ENCODE measurements at places on chromosomes 6 and 20.
A peak's percentile ranks its signal among the peaks of the same experiment; 100 is the strongest.

- no peak for DNase-seq
Measured at GRCh38 chr6:42095094-42095493, 44.8 kb downstream of the TAF8 start.

GRCh38 chr6:63888416-63888815 lies 252.8 kb downstream of the PHF3 start:
- no peak for DNase-seq

DNA sequence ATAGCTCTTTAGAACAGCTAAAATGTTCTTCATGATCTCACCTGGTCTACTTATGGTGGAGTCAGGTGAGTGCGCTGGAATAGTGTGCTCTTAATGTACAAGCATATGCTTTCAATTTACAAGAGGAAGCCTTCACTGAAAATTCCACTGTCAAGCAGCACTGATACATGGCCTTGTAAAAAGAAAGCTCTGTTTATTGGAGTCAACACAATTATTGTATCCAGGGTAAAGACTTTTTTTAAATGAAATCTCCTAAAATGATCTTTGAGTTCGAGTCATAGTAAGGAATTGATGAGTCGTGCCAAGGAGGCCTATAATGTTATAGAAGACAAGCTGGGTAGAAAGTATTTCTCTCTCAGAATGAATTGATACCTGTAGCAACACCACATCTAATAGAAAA lies 41.6 kb upstream of the CARMIL1 start:
- no peak for DNase-seq

DNA sequence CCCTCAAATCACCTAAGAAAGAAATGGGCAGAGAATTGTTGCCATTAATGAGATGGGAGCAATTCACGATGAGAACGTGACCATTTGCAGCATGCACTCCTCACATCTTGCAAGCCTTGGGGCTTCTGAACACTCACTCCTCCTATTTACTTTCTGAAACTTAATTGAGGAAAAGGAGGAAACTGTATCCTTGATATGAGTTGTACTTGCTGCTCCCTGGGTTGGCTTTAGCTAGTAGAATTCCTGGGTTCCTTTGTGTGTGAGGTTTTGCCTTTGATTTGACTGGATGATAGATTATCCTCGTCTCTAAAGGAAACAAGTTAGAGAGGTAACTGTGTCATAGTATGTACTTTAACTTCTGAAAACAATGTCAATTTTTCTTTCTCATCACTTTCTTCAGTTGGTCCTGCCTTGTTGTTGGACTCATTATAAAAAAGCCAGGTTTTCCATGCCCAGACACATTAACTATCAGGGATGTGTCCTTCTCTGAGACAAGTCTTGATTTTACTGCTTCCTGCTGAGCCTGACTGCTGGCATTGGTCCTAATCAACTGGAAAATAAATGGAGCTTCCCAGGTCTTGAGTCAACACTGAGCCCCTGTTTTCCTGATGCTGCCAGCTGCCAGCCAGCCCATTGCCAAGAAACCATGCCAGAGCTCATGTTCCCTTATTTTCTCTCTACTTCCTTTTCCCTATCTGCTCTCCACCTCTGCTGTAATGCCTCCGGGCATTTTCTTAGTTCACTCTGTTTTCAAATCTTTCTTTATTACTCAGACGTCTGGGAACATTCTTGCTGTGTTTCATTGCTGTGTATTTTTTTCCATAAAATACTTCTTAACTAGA lies 6.0 kb upstream of the MRAP2 start:
- peak; percentile 95 for DNase-seq

GRCh38 chr20:51121901-51122412 lies 99.0 kb upstream of the KCNG1 start:
- no peak for DNase-seq

GRCh38 chr6:147738099-147738498 lies 229.6 kb downstream of the SAMD5 start:
- no peak for DNase-seq

GRCh38 chr6:169427856-169428255 lies 174.2 kb upstream of the THBS2 start:
- no peak for DNase-seq

DNA sequence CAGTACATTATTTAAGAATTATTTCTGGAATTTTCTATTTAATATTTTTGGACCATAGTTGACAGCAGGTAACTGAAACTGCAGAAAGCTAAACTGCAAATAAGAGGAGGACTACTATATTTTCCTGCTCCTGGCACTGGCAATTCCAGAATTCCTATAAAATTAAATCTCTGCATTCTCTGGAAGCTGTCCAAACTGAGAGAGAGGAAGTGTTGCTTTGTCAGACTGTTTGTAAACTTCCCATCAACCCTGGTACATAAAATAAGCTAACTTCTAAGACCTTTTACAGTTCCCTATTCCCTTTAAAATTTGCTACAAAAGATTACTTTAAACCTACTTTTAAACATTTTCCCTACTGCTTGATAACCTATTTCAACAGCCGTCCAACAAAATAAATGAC lies 196.1 kb upstream of the RUNX2 start:
- DNase-seq, result no peak

- no peak for DNase-seq
Measured at GRCh38 chr20:58645412-58645968, 5.6 kb upstream of the STX16 start.

GRCh38 chr6:6235786-6236185 lies 84.7 kb downstream of the F13A1 start:
- no peak for DNase-seq

DNA sequence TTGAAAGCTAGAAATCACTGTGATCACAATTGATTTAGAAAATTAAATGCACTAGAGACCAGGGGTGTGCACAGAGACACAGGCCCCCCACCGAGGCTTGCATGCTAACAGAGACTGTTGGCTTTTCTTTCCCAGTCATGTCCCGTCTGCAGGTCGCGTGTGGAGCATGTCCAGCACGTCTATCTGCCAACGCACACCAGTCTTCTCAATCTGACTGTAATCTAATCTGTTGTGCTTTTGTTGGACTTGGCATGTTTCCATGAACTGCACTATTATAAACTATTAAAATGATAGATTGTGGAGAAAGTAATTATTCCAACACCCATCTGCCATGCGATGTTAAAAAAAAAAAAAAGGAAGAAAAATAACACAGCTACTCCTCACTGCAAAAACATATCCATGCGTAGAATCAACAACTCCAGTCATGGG lies 17.7 kb downstream of the MYLIP start:
- DNase-seq, result peak; percentile 93

DNA sequence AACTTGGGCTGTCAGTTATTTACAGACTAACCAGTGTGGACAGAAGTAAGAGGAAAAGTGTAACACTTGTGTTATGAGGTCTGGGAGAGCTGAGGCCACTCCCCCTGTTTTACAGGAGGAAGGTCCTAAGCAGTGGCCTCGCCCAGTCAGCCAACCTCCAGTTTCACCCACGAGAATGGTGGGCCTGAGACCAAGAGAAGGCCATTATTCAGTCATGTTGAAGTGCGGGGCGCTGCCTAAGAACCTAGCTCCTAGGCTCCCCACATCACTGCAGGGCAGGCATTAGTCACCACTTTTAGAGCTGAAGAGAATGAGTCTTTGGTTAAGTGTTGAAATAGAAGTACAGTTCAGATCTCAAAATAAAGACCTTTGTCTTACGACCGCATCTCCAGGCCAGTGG lies 27.9 kb downstream of the CDYL start:
- DNase-seq, result no peak

GRCh38 chr6:105769987-105770386 lies 316.1 kb upstream of the PRDM1 start:
- DNase-seq, result no peak

DNA sequence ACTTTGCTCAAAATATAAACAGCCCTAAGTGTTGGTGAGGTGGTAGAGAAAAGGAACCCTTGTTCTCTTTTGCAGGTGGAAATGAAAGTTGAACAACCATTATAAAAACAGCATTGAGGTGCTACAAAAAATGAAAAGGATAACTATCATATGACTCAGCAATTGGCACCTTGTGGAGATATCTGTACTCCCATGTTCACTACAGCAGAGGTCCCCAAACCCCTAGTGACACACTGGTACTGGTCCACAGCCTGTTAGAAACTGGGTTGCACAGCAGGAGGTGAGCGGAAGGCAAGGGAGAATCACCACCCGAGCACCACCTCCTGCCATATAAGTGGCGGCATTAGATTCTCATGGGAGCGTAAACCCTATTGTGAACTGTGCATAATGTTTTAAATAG lies 267.4 kb upstream of the THEMIS start:
- DNase-seq, result no peak

DNA sequence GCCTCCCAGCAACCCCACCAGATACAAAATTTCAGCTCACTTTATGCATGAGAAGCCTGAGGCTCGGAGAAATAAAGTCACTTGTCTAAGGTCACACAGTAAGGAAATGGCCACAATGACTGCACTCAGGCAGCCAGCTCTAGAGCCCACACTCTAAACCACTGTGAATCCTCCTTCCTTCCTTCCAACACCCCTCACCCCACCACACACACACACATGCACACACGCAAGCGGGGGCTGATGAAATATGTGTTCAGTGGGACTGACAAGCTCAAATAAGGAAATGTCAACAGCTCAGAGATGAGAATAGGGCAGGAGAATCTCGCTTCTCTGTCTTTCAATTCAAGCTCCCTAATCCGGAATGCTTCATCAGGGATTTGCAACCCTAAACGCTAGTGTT lies 6.0 kb upstream of the BPIFA1 start:
- no peak for DNase-seq

GRCh38 chr6:116314218-116314617 lies 34.5 kb upstream of the TSPYL1 start:
- DNase-seq, result no peak

DNA sequence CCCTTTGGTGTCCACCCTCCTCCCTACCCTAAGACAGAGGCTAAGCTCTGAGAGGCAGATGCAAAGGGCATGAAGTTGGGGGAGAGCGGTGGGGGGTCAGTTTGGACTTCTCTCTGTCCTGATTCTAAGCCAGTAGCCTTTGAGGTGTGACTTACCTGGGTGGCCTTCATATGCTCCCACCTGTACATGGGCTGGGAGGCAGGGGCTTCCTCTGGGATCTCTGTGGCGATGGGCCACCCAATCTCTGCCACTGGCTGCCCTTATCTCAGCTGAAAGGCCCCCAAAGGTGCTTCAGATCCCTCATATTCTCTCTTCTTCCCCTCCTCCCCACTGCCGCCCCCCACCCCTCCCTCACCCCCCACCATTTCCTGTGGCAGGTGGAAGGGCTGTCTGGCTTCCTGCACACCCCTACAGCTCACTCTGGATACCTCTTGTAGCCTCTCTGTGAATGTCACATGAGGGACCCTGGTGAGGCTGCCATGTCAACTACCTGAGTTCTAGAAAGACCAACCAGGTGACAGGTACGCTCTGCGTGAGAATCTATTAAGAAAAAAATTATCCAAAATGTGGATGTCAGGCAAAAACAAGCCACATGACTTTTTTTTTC lies 34.0 kb downstream of the PNLDC1 start:
- DNase-seq, result no peak

DNA sequence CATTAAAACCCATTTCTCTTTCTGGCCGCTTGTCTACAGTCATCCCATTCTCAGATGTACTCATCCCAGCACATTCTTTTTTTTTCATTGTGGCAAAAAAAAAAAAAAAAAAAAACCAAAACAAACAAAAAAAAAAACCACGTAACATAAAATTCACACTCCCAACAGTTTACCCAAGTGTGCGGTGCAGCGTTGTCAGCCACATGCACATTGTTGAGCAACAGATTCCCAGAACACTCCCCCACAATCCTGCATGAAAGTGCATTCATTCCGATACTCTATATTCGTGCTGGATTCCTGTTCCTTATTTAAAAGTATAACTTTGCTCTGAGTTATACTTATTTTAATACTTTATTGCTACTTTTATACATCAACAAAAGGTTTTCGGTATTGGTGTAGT lies 96.0 kb downstream of the SASH1 start:
- DNase-seq, result no peak

- DNase-seq, result no peak
Measured at GRCh38 chr6:41469156-41470028, 76.8 kb upstream of the FOXP4 start.

- no peak for DNase-seq
Measured at GRCh38 chr6:56450882-56451739, 191.6 kb downstream of the DST start.

DNA sequence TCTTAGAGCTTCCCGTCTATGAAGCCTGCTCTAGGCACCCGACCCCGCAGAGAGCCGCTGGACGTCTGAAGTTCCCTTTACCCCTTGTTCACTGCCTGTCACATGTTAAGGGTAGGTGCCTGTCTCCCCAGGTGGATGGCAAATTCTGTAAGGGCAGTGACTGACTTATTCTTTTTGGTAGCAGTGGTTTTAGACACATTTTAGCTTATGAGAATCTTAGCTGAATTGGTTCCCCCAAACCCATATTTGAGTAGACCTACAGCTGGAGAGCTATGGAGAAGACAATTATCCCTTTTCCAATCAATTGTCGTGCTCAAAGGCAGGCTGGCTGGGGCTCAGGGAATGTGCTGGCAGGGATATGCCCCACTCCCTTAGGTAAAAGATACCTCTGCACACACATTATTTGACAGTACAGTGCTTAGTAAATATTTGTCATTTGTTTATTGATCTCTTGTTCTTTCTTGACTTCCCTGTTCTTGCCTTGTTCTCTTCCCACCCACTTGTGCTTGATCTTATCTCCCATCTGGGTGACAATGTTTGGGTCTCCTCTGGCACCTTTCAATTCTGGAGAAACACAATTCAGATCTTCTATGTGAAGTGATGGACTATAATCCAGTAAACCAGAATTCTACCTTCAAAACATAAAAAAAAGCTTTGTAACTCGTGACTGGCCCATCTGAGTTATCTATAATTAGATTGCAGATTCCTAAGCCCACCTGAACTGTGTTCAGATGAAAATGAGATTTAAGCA lies 114.3 kb upstream of the SLC2A12 start:
- DNase-seq, result no peak

DNA sequence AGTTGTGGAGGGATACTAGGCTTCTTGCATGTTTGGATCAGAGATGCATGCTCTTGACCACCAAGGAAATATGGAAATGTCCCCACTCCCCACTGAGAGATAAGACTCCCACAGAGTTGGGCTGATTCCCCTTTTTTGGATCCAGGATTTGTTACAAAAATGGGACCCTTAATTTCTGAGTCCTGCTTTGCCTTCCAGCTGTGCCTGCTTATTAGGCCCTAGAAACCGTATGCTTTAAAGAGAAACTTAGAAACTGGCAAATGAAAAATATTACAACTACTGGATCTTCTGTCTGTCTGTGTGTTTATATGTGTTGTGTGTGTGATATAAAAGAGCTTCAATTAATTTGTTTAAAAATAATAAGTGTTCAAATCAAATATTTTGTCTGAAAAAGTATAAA lies 817.6 kb upstream of the CITED2 start:
- no peak for DNase-seq

GRCh38 chr6:126880964-126881363 lies 237.5 kb upstream of the RSPO3 start:
- no peak for DNase-seq

DNA sequence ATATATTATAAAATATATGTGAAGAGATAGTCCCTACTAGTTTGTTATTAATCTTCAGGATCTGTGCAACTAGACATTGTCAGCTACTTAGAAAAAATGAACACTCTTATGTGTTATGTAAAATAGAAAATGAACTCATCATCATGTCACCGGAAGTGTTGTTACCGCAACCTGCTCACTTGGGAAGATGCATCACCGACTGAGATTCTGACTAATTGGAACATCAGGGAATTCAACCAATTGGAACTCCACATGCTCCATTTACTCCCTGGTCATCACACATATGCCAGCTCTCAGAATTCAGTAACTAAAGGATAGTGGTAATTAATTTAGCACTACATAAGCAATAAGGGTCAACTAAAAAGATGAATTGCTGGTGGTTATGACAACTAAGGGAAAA lies 16.7 kb upstream of the B3GAT2 start:
- DNase-seq, result no peak

All from COR-L47 (cell line).